ENCODE measurements at places on chromosomes 6 and 20. TPM values are rescaled to one million over a fixed set of nuclear protein-coding genes. Genes with fewer than 3 reads are reported as not detected.

ZC2HC1B gene
- total RNA-seq = not detected

TP53TG5 gene
- total RNA-seq = not detected

CAGE1 gene
- 0.16 TPM for total RNA-seq

SEL1L2 gene
- not detected for total RNA-seq

OXT gene
- total RNA-seq = not detected

RNASET2 gene
- 46.9 TPM for total RNA-seq

CST7 gene
- total RNA-seq = 47.5 TPM

ADGRF1 gene
- not detected for total RNA-seq

FHL5 gene
- total RNA-seq = not detected

THBD gene
- total RNA-seq = not detected

RSPH4A gene
- 0.18 TPM for total RNA-seq

PRDM13 gene
- not detected for total RNA-seq

DNA sequence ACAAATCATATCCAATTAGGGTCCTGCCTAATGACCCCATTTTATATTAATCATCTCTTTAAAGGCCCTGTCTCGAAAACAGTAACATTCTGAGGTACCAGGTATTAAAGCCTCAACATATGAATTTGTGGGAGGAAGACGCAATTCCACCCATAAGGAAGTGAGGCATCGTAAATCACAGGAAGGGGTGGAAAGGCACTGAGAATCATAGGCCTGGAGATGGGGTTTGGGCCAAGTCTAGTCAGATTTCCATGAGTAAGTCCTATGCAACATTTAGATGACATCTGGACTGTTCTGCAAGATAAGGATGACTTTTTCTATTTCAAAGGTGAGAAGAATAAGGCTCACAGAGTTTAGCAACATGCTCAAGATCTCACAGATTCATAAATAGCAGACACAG is 534.0 kb downstream of the KHDRBS2 start:
- no peak for DNase-seq

DNA sequence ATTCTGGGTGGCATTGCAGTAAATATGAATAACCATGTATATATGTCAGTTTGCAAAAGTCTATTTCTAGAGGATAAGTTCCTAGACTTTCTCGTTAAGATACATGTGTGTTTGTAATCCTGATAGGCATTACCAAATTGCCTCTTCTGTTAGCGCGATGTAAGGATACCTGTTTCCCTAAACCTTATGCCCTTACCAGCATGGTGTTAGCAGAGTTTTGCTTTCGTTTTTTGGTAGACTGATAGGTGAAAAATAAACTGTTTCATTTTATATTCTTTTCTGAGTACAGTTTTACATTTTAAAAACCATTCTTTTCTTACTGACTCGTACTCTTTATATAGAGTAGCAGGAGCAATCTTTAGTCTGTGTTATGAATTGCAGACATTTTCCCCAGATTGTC is 32.3 kb downstream of the SNX9 start:
- DNase-seq = no peak

DNA sequence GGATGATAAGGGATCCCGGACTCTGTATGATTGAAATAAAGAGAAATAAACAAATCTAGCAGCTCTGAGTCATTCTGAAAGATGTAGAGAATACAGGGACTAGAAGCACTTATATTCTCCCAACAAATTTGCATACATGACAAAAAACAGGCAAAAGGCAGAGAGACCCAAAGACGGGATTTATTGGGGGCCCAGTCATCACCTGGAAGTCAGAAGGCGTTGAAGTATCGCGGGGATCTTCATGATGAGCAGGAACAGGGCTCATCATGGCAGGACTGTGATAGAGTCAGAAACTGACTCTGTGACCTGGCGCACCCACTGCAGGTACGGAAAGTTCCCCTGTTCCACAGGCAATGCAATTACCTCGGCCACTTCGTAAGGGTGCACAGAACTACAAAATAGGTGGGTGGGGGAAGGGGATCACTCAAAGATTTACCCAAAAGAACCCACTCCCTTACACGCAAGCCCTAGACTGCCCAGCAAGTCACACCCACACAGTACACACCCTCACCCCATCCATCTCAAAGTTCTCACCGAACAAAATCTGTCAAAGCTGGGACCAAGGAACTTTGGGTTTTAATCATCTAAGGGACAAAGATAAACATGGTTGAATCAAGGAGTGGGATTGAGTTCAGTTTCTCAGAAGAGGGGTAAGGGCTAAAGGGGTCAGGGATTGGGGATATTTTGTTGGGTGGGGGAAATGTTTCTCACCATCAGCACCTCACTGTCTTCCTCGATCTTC is 1.4 kb downstream of the CUTA start:
- DNase-seq = no peak

DNA sequence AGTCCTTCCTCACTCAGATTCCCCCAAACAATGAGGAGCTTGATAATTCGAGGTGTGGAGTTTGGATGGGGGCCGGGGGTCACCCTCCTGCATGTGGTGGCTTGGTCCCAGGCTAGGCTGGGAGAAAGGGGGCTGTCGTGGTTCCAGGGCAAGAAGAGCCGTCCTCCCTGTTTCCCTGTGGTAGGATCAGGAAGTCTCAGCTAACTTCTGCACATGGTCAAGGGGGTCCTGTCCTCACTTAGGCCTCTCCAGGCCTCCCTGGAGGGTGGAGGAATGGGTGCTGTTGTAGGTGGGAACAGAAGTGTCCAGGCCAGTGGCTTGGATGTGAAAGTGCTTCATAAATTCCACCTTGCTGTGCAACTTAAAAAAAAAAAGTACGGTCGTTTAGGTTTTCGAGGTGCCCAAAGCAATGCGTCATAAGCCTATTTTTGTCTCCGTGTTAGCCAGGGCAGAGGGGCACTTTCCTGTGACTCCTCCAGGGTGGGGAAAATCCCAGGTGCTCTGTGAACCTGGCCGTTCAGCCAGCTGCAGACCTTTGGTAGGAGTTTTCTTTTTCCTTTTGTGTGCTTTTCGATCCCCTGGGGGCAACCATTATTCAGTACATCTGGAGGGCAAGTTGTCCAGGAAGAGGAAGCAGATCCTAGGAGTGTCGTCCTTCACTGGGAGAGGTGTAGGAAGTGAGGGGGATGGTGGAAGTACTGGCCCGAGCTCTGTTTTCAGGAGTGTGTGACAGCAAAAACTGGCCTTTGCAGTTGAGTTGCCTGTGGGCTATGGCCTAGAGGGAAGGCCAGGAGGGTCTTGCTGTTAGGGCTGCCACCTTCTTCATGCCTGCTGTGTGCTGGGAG is 9.6 kb downstream of the IGF2R start:
- DNase-seq = peak; percentile 46

DNA sequence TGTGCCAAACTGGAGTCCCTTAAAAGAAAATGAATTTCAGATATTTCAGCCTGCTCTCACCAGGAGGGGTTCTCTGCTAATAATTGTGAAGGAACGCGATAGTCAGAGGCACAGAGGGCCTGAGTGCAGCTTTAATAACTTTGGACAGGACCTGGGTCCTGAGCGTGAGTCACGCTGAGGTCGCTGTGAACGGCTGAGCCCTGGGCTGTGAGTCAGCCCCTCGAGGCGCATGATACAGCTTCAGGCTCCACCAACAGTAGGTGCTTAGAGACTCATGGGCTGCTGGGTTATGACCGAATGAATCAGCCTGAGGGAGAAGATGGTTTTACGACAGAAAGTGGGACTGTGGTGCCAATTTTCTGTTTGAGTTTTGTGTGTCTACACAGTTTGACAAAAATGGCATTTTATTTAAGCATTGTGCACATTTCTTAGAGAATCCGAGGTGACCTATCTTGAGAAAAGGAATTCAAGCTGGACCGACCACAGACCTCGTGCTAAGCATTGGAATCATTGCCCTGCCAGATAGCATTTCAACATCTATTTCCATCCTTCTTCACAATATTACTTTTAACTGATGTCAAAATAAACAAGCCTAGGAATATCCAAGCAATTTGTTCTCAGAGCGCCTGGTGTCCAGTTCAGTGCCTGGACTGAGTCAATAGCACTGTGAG is 183.0 kb downstream of the THBS2 start:
- DNase-seq = no peak

- peak; percentile 45 for DNase-seq
Observed at GRCh38 chr6:46419576-46420002, 71.7 kb downstream of the RCAN2 start.

DNA sequence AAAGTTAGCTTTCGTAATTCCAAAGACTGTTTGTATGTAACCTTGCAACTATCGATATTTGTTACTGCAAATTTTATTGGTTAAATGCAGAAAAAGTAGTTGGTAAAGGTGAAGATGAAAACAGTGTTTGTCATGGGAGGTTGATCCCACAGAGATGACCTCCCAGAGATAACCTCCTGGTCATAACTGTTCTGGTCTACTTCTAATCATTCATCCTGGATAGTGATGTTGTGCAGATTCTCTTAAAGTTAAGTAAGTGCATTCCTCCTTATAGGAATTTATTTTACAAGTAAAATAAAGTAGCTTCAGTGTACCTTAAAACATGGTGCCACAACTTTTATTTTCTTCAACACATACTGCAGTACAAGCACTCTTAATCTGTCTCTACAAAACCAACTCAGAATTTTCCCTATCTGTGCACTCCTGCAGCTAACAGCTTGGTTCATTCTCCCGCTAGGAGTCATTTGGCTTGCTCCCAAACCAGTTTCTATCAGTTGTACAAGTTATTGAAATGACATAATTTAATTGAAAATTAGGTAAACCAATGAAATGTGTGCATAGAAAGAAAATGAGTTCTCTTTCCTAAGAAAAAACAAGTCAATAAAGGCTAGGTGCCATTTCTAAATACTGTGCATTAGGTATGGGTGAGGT is 19.2 kb downstream of the METTL24 start:
- DNase-seq = no peak

- DNase-seq = no peak
Observed at GRCh38 chr6:81834141-81834681, 81.7 kb upstream of the TENT5A start.

DNA sequence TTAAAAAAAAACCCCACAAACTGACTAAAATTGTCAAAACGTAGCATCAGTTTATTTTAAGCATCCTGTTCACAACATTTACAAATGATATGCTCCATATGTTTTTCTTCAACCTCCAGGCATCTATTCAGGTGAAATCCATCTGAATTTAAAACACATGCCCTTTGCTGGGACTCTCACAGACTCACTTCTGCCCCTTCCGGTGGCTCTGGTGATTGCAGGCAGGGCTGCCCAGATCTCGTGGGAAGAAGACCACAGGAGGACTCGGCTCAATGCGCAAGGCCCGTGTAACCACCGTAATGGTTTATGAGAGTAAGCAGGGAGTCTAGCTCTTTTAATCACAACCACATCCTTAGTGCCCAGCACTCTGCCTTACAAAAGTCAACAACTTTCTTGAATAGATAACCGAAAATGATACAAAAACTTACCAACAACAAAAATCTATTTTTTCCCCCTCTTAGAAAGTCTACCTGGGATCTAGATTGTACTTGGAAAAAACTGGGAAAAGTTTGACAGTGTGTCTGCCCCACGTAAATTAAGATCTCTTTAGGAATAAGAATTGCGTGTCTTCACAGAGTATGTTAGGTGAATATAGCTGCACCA is 139.1 kb downstream of the KIF16B start:
- peak; percentile 38 for DNase-seq

DNA sequence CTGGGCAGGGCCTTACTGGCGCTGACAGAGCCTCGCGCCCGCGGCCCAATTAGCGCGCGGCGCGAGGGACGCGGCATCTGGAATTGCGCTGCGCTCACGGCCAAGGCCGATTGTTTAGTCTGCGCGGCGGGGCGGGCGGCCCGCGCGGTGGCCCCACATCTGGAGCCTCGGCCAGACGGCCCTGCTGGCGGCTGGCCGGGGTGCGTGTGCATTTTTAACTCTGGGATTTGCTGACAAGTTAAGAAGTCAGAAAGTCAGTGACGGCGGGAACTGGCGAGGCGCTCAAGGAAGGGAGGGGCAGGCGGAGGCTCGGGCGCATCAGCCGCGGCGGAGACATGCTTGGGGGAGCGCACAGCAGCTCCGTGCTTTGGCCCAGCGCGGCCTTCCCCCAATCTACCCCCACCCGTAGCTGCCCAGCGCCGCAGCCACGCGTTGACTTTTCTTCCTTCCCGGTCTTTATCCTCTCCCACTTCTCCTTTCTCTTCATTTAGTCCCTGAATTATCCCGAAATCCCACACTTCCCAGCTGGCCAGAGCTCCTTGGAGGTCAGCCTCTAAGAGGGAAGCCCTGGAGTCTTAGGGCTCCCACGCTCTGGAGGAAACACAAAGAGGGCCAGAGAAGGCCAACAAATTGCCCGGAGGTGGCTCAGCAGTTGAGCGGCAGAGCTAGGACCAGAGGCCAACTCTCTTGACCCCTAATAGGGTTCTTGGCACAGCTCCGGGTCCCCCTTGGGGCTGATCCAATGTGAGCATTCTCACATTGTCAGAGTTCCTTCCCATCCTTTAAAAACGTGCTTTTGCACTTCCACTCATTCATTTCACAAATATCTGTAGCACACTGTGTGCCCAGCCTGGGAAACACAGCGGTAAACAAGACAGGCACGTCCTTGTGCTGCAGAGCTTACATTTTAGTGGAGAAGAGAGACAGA is 40.8 kb upstream of the FOXP4 start:
- DNase-seq = no peak

DNA sequence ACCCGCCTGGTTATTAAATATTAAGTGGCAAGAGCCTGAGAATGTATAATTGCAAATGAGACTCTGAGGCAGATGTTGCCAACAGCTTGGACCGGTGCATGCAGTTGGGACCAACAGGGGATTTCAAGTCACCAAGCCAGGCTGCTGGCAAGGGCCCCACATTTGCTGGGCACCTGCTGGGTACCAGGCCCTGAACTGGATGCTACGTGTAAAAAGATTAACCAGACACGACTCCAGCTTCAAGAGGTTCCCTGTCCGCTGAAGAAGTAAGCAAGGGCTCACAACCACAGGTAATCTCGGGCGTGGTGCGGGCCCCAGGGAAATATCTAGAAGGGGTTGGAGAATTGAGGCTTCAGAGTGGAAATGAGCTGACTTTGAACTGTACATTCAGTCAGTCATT is 13.2 kb upstream of the SIRPA start:
- DNase-seq = no peak

GRCh38 chr20:64261138-64261537 is 5.6 kb downstream of the PCMTD2 start:
- no peak for DNase-seq

- DNase-seq = no peak
Observed at GRCh38 chr6:134680433-134680832, 269.5 kb downstream of the ALDH8A1 start.

- no peak for DNase-seq
Observed at GRCh38 chr6:47698342-47698787, at the start of gene ADGRF4. TSS of gene ADGRF4 (plus strand) at chr6:47698580. CDS start at chr6:47707246, 8,666 bp downstream.

GRCh38 chr6:63348836-63349235 is 29.1 kb upstream of the LGSN start:
- no peak for DNase-seq

GRCh38 chr6:165585060-165585459 is 78.0 kb downstream of the PDE10A start:
- no peak for DNase-seq

GRCh38 chr6:144219056-144219685 is 66.0 kb upstream of the UTRN start:
- DNase-seq = no peak

DNA sequence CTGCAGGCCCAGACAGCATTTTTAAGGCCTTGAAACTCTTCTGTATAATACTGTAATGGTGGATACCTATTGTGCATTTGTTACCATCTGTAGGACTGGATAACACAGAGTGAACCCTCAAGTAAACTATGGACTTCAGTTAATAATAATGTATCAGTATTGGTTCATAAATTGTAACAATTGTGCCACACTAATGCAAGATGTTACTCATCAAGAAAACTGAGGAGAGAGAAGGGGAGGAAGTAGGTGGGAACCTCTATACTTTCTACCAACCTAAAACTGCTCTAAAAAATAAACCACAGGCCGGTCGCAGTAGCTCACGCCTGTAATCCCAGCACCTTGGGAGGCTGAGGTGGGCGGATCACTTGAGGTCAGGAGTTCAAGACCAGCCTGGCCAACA is 10.8 kb downstream of the MAPK13 start:
- DNase-seq = no peak

Measured in activated CD8-positive, alpha-beta T cell treated with anti-CD3 and anti-CD28 coated beads, Interleukin-2, amount 10 ng/mL, durations not matched to agents 7 days and 5 days (primary cell).